GM23338 (cell line): ENCODE measurements at places on chromosomes 1 and 21.

DNA sequence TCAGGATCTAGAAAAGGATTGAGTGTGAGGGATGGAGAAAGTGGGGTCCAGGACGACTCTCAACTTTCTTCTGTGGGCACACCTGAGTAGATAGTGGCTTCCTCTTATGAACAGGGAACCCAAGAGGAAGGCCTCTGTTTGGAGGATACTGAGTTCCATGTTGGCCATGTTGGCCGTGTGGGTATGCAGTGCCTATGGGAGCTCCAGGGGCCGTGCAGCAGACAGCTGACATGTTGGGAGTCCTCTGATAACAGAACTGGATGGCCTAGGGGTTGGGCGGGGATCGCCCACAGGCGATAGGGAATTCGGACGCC, 43.0 kb downstream of the TMEM53 start:
- no peak for DNase-seq

GRCh38 chr21:38097789-38098188, 159.0 kb upstream of the KCNJ15 start:
- no peak for DNase-seq

DNA sequence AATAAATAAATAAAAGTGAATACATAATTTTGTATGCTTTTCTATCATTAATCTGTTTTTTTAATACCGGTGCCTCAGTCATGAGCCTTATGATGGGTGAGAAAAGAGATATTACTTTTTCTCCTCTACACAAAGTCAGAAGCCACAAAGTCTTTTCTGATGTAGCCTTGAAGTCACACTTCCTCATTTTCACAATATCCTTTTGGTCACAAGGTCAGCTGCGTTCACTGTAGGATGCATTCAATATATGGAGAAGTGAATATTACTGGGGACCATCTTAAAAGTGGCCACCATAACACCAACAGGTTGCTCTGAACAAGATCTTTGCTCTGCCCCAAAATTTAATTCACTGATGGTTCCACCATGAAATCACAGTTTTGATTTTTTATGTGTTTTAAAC, 83.3 kb upstream of the TNR start:
- no peak for DNase-seq

GRCh38 chr1:115098979-115099692, 9.8 kb upstream of the TSPAN2 start:
- DNase-seq = peak; percentile 59

- no peak for DNase-seq
Observed at GRCh38 chr1:172599912-172600311, 59.0 kb upstream of the FASLG start.

- peak; percentile 74 for DNase-seq
Observed at GRCh38 chr1:20184481-20184900, 1.4 kb upstream of the UBXN10 start.

DNA sequence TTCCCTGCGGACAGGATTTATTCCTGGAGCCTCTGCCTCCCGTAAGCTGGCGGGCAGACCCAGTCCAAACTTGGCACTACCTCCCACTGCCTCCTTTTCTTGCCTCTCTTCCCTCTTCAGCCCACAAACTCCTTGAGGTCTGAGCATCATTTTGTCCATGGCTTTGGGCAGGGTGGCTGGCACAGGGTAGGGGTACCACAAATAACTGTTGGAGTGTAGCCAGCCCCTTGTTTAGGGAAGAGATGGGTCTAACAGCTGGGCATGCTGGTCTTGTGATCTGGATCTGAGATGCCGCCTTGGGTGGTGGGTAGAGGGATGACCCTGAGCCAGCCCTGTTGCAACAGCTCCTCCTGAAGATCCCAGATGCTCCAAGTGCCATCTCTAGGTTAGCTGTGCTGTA, 71.4 kb upstream of the CLDN14 start:
- DNase-seq = no peak

DNA sequence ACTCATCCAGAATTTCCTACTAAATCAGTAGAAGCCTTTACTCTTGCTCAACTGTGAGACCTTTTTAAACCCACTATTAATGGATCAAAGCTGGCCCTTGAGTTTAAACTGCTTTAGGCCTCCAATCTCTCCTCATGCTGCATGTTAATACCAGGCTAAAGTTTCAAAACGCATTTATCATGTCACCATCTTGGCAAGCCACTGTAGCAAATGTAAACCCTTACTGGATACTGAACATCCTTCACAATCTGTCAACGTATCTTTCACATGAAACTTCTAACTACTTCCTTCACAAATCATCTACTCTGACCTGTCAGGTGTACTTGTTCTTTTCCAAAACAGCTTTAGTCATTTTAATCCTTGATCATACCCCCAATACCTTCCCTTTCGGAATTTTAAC, 3.0 kb downstream of the PAXBP1 start:
- no peak for DNase-seq

DNA sequence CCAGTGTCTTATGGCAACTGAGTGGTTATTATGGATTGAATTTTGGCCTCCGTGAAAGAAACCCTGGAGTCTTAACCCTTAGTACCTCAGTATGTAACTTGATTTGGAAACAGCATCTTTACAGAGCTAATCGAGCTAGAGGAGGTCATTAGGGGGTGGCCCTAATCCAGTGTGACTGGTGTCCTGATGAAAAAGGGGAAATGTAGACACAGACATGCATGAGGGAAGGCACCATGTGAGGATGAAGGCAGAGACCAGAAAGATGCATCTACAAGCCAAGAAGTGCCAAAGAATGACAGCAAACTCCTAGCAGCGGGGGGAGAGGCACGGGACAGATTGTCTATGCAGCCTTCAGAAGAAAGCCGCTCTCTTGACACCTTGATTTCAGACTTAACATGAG, 14.7 kb downstream of the DOP1B start:
- DNase-seq = no peak

GRCh38 chr21:35252831-35253230, 203.7 kb upstream of the RUNX1 start:
- DNase-seq = no peak

DNA sequence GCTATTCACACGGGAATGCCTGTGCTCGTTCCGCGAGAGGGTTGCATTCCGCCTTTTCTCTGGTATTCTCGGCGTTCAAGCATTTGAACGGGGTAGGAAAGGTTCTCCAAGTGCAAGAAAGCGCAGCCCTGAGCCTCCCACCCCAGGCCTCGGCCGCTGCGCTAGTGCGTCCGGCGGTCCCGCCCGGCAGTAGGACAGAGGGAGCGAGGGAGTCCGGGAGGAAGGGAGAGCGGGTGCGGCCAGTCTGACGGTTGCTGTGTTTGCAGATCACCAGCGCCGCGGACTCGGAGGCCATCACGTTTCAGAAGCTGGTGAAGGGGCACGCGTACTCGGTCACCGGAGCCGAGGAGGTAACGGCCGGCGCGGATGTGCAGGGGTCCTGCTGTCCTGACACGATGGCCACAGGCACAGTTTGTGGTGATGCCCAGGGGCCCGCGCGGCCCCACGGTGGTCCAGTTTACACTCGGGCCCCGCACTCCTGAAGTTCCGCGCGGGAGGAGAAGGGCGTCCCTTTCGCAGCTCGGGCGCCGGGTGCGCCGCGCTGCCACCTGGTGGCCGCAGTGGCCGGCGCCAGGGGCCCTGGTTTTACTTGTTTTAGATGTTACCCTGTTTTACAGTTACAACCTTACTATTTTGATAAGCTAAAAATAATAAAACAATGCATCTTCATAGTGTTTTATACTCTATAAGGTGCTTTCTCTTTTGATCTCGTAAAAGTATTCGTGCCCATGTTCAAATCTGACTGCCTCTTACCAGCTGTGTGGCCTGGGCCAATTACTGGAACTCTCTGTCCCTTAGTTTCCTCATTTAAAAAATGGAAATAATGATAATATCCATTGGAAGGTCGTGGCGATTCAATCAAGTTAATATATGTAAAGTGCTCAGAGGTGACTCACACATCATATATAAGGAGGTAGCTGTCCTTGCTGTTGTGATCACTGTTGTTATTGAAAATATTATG, 36.7 kb downstream of the CAPN2 start:
- peak; percentile 66 for DNase-seq

DNA sequence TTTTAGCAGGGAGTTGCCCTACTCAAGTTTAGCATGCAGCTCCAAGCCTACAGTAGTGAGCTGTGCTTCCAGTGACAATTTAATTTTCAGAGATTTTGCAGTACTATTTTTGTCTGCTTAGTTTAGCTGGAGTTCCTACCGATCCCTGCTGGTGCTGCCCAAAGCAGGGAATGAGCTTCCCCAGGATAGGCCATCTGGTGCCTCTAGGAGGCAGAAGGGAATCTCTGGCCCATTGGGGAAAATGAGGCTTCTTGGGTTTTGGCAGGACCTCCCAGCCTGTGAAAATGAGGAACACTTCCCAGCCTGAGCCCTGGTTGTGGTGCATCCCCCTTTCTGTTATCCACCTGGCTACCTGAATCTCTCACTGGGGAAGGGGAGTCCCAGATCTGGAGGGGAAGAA, 149.2 kb downstream of the RASAL2 start:
- peak; percentile 19 for DNase-seq

GRCh38 chr21:36626791-36627190, 72.1 kb upstream of the SIM2 start:
- no peak for DNase-seq
